IMR-90 (cell line): ENCODE measurements at places on chromosomes 7 and 10. TPM values are rescaled to one million over a fixed set of nuclear protein-coding genes. Genes with fewer than 3 reads are reported as not detected.

Gene SFTPD
- not detected in 2 replicates for total RNA-seq

GRCh38 chr10:75398200-75398691 lies 3.3 kb downstream of the ZNF503 start:
- H3K4me1 ChIP-seq: peaks cover 13% of the 10 kb centered on the region; the same call in 1 of the 2 replicates
- peak overlapping the region; percentile 99 for H3K4me3 ChIP-seq

Gene NPC1L1
- total RNA-seq: not detected in 2 replicates

DNA sequence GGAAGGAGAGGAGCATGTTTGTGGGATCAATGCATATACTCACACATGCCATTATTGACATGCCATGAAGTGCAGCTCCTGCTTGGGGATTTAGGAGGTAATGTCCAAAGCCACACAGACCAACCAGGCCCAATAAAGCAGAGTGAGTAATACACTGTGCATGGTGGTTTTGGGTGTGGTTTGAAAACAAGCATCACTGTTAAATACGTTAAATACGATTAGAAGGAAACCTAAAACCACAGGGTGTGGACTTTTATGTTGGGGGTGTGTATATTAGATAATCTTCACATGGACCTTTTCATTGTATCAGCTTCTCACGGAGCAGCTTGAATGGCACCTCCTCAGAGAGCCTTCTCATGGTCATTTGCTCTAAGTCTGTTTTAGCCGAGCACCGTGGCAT lies 10.4 kb upstream of the EIF3A start:
- H3K4me3 ChIP-seq: no peak overlapping the region
- no peak overlapping the region for H3K27ac ChIP-seq
- DNase-seq: peak; percentile 68
- H3K36me3 ChIP-seq: no peaks in the 10 kb centered on the region
- H3K27me3 ChIP-seq: no peaks in the 10 kb centered on the region
- H3K4me1 ChIP-seq: peaks cover 7% of the 10 kb centered on the region

DNA sequence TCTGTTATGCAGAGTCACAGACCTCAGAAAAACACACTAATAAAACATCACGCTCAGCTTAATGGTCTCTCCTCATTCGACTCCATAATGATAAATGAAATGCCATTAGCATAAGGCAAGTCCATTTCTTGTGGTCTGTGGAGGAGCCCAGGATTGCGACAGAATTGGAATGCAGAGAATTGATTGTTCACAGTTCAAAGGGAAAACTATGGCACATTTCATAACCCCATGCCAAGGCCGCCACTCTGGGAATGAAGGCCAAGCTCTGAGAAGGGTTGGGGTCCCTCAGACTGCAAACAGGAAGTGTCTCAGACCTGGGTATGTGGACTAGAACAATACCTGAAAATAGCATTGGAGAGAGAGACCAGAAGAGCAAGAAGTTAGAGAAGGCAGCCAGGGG lies 398.9 kb downstream of the ADRA2A start:
- no peak overlapping the region for H3K4me3 ChIP-seq
- no peaks in the 10 kb centered on the region for H3K4me1 ChIP-seq
- H3K27ac ChIP-seq: no peak overlapping the region
- H3K36me3 ChIP-seq: no peaks in the 10 kb centered on the region
- H3K27me3 ChIP-seq: no peaks in the 10 kb centered on the region
- no peak for DNase-seq

GRCh38 chr10:103823706-103824272 lies 31.6 kb downstream of the SH3PXD2A start:
- DNase-seq: no peak
- peaks cover 25% of the 10 kb centered on the region for H3K4me1 ChIP-seq
- H3K27me3 ChIP-seq: peaks cover 1% of the 10 kb centered on the region; the same call in 1 of the 2 replicates
- no peak overlapping the region for H3K27ac ChIP-seq
- H3K36me3 ChIP-seq: no peaks in the 10 kb centered on the region

Gene SLC18A3
- total RNA-seq: not detected in 2 replicates

DNA sequence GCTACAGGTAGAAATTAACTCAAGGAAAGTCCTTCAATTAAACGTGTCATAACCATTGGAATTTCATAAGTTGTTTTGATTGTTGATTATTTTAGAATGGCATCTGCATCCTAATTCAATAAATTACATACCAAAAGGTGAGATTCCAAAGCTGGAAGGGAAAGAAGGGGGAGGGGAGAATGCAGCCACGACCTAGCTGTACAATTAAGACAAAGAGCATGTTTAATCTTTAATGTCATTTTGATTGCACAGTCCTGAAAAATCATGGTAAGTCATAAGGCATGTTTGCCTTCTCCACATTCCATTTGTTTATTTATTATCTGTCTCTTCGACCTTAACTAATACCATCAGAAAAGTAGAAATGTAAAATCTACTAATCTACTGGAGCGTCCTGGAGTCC lies 358.1 kb downstream of the FRMD4A start:
- no peak overlapping the region for H3K4me3 ChIP-seq
- H3K36me3 ChIP-seq: no peaks in the 10 kb centered on the region
- H3K27me3 ChIP-seq: no peaks in the 10 kb centered on the region
- H3K4me1 ChIP-seq: peaks cover 28% of the 10 kb centered on the region
- no peak for DNase-seq

DNA sequence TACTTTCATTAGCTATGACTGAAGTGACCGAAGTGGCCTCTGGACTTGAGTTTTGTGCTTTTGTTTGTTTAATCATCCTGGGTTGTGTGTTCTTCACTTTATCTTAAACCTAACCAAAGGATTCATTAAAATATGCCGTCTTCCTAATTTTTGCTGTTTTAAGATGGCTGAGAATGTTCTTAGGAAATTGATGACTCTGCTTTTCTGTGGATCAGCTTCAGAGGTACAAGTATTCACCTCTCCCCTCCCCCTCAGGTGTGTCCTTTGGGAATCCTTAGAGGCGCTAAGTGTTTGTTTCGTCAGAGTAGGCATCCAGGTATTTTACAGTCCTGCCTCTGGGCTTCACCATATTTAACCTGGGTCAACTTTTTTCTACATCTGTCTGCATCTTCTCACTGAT lies 1.1 kb downstream of the CCDC126 start:
- H3K4me1 ChIP-seq: peaks cover 4% of the 10 kb centered on the region
- no peak for DNase-seq
- no peaks in the 10 kb centered on the region for H3K36me3 ChIP-seq
- peaks cover 4% of the 10 kb centered on the region; the same call in 1 of the 2 replicates for H3K27me3 ChIP-seq
- H3K27ac ChIP-seq: no peak overlapping the region

Gene C10orf105
- total RNA-seq: under 0.01 TPM in 1 of 2 replicates, not detected in the other

GRCh38 chr7:110412614-110413013 lies 678.3 kb upstream of the LRRN3 start:
- no peak overlapping the region for H3K4me3 ChIP-seq
- H3K4me1 ChIP-seq: no peaks in the 10 kb centered on the region; the same call in 1 of the 2 replicates
- H3K27me3 ChIP-seq: no peaks in the 10 kb centered on the region
- DNase-seq: no peak

Gene OR2A12
- not detected in 2 replicates for total RNA-seq

DNA sequence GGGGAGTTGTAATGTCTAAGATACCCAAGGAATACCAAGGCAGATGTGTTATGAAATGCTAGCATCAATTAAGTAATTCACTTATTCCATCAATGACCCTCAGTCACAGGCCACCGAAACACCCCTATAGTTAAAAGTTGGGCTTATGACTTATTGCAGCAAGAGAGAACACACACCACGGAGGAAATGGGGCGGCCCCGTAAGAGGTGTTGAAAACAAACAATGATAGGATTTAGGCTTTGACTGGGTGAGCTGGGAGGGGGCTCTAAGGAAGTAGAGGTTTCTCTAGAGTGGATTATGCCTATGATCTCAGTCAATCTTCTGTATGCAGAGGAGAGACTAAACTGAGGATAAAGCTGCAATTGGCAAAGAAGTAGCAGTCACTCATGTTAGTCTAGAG lies 45.4 kb upstream of the PRKCQ start:
- H3K36me3 ChIP-seq: no peaks in the 10 kb centered on the region
- H3K27ac ChIP-seq: no peak overlapping the region
- H3K4me1 ChIP-seq: no peaks in the 10 kb centered on the region

DNA sequence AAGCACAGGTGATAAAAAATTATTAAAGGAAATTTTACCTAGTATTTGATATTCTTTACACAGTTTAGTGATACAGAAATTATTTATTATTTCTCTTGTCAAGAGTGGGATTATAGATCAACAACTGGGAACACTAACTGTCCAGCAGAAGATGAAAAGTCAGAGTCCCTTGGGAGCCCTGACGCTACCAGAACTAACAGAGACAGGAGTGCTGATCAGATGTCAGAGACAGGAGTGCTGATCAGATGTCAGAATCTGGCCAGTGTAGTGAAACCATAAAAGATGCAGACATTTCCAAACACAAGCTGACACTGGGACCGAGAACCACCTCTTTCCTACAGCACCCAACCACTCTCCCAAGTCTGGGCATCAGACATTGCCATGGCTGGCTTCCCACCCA lies 828.2 kb downstream of the TNS3 start:
- no peak overlapping the region for H3K4me3 ChIP-seq
- no peaks in the 10 kb centered on the region for H3K27me3 ChIP-seq
- DNase-seq: no peak
- no peak overlapping the region for H3K27ac ChIP-seq

DNA sequence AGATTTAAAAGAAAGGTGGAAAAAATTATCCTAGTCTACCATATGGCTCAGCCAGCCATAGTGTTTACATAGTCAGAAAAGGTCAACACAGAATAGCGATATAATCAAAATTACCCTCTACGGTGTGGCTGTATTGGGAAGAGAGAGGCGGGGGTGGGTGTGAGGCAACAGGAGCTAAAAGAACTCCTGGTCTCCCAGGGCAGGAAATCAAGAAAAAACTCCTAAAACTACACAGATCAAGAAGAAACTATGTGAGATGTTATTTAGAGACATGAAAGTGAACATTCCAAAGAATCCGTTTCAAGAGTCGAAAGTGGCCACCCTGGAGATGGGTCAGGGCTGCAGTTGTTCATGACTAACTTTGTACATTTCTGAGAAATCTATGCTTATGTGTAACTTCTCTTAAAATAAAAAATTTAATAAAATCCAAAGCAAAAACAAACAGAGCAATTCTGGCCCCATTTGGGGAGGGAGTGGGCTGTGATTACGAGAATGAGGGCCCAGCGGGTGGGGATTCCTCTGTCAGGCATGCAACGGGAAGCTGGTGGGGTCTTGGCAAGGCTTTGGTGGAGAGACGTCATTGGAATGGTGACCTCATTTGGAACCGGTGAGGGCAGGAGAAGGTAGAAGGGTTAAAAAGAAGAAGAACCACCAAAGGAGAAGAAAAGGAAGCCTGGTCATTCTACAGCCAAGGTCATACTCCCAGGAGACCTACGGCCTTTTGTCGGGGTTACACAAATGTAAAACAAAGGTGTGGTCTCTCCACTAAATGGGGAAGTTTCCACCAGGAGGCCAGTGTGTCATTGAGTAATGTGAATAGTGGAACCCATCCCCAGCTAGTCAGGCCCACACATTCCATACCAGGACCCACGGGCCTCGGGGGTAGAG lies 71.2 kb upstream of the DUSP5 start:
- H3K36me3 ChIP-seq: no peaks in the 10 kb centered on the region
- no peak overlapping the region for H3K4me3 ChIP-seq
- peaks cover 13% of the 10 kb centered on the region for H3K4me1 ChIP-seq
- peak; percentile 91 for DNase-seq

DNA sequence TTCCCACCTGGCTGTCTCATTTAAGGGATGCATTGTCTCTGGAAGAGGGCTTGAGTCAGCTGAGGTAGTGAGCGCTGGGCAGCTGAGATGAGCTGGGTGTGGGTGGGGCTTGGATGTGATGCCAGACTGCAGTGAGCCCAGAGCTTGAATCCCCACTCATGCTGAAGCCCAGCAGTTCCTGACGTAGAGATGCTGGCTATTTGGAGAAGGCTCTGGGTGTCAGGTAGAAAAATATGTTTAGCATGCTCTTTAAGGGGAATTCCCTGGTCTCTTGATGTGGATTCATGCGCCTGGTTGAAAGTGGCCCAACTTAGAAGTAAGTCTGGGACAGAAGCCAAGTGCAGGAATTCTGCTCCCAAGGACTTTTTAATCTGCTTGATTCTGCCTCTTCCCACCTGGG lies 241.5 kb upstream of the IGFBP3 start:
- DNase-seq: peak; percentile 62
- no peak overlapping the region for H3K4me3 ChIP-seq
- H3K27me3 ChIP-seq: no peaks in the 10 kb centered on the region
- no peaks in the 10 kb centered on the region for H3K36me3 ChIP-seq
- H3K4me1 ChIP-seq: peaks cover 5% of the 10 kb centered on the region; the same call in 1 of the 2 replicates

GRCh38 chr10:98272656-98273055 lies 4.7 kb upstream of the LOXL4 start:
- H3K4me3 ChIP-seq: no peak overlapping the region
- H3K27ac ChIP-seq: no peak overlapping the region
- DNase-seq: no peak

Gene TBX20
- total RNA-seq: 0.28 and 0.36 TPM in 2 replicates

- H3K27ac ChIP-seq: peak overlapping the region; percentile 49; the same call in 1 of the 2 replicates
- H3K4me3 ChIP-seq: no peak overlapping the region
- DNase-seq: peak; percentile 66
- no peaks in the 10 kb centered on the region for H3K36me3 ChIP-seq
These were observed 133.7 kb upstream of the RSU1 start for GRCh38 chr10:16950656-16951601.

DNA sequence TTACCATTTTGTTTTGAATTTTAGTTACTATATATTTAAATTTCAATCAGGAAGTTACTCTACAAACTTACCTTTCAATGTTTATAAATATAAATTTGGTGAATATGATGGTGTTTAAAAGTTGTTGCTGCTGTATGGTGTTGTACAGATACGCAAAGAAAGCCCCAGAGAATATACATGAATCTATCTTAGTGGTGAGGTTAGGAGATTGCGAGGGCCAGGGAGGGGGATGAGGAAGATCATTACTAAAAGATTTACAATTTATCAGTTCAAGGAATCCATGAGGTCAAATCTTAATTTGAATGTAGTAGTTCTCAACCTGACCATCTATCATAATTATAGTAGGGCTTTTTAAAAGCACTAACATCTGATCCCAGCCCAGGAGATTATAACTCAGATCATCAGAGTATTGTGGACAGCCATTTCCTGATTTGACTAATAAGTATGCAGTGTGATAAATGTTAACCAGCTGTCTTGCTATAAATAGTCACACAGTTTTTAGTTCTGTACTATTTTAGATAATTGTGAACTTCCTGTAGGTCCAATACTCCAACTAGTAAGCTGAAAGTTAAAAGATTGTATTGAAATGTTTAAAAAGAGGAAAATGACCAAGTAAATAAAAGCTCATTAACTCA lies 23.6 kb downstream of the FAM3C start:
- peak; percentile 6 for DNase-seq
- no peak overlapping the region for H3K27ac ChIP-seq
- peaks cover 11% of the 10 kb centered on the region; the same call in 1 of the 2 replicates for H3K36me3 ChIP-seq
- H3K4me3 ChIP-seq: no peak overlapping the region
- H3K27me3 ChIP-seq: no peaks in the 10 kb centered on the region
- peaks cover 5% of the 10 kb centered on the region for H3K4me1 ChIP-seq

DNA sequence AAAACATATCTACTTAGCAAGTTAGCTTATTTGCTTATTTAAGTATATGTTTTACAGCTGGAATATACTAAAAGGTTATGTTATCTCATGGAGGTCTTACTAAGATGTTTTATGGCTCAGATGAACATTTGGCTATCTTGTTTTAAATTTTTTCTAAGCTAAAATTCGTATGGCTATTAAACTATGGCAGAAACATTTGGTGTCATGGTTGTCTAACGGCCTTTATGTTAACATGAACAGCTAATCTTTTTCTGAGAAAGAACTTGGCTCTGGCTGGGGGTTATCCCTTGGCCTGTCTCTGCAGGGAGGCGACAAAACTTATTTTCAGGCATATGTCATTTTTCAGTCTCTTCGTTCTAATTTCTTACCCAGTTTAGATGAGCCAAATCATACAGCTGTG lies 101.5 kb upstream of the MTPN start:
- no peaks in the 10 kb centered on the region for H3K36me3 ChIP-seq
- H3K27ac ChIP-seq: no peak overlapping the region
- H3K4me1 ChIP-seq: no peaks in the 10 kb centered on the region
- no peak for DNase-seq
- no peak overlapping the region for H3K4me3 ChIP-seq
- H3K27me3 ChIP-seq: no peaks in the 10 kb centered on the region
